ENCODE measurements at places on chromosomes 7 and 10.

- no peak for DNase-seq
These were observed 329.4 kb upstream of the MAGI2 start for GRCh38 chr7:79782906-79783305.

DNA sequence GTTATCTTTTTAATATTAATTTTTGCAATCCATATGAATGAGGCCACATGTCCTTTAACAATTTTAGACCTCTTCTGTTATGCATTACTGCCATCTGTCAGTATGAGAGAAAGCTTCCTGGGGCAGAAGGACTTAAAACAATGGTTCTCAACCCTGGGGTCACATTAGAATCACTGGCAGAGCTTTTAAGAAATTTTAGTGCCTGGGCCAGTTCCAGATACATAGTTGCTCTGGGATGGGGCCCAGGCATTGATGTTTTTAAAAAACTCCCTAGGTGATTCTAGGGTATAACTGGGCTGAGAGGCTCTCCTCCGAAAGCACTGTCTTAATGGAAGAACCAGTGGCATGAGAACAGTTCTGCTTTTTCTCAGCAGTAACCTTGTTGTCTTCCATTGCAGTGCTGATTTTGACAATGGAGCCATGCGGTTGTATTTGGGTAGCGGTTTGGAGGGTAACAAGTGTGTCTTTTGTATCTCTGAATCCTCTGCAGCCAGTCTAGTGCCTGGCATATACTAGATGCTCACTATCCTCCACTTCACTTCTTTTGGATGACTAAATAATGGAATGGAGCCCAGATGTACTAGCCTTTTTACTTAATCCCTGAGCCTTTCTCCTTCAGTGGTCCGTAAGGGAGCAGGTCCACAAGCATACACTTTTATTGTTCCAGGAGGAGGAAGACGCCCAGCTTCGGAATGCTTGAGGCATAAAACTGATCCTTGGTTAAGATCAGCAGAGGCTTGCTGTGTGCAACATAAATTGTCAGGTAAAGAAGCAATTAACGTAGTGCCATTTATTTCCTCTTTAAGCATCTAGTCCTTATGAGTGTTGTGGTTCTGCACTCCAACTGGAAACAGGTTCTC, 227.1 kb downstream of the AUTS2 start:
- DNase-seq = no peak

DNA sequence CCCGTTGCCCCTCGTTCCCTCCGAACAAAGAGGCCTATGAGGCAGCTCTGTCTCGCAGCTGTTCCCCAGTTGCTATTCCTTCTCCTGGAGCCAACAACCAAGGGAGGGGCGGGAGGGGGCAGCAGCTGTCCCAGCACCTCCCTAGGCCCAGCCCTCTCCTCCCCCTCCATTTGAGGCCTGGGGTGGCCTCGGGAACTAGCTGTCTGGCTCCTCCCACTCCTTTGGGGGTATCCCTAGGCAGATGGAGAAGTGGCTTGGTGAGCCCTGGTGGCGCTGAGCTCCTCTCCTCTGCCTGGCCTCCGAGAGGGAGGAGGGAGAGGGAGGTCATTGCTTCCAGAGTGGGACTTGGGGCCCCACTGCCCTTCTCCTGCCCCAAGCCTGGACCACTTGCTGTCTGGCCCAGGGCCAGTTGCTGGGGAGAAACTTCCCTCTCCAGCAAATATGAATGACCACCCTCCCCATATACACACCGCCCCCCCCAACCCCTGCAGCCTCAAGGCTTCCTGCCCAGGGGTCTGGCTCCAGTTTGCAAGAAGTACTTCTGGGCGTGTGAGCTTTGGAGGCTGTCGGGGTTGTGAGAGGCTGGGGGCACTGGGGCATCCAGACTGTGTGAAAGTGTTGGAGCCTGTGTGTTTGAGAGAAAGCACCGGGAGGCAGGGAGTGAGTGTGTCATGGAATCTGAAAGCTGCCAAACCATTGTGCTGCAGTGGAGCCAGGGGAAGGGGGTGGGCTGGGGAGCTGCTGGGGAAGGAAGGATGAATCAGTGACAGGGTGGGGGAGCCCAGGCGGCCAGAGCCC, 3.1 kb downstream of the FLNC start:
- peak; percentile 81 for DNase-seq

DNA sequence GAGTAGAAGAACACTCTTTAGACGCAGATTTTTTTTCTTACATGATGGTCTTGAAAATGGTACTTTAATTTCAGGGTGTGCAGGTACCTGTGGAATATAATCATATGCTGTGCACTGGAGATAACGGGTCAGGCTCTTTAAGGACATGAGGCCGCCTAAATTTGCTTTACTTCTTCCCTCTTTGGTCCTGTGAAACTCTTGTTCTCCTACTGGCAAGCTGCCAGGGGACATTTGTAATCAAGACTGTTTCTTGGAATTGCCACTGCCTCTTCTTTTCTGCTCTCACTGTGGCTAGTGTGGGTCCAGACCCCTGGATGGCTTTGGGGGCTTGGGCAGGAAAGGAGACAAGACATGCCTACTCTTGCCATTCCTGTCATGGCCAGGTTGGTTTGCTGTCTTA, 146.0 kb downstream of the SND1 start:
- DNase-seq = no peak

- no peak for DNase-seq
These were observed 507.5 kb upstream of the SORCS1 start for GRCh38 chr10:107671960-107672359.

All from left colon (tissue), 2 donors.